ENCODE measurements at places on chromosomes 13 and 19. TPM values are rescaled to one million over a fixed set of nuclear protein-coding genes. Genes with fewer than 3 reads are reported as not detected.

DNA sequence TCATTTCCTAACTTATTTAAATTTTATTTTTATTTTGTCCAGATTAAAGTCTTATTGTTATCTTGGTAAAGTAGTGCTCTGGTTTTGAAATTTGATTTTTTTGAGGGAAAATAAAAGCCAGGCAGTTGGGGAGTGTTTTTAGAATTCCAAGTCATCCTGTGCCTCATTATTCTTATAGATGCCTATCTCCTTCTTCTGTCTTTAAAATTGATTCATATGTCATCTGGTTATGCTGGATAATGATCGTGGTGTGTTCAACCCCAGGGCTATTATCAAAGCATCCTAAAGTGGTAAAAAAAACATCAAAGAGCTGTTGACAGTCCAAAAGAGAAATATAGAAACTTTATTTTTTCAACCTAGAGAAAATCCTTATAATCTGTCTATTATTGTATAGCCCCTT lies 6.0 kb upstream of the FNDC3A start:
- no peak for DNase-seq
- H3K36me3 ChIP-seq: no peaks in the 10 kb centered on the region
- no peaks in the 10 kb centered on the region for H3K27me3 ChIP-seq

DNA sequence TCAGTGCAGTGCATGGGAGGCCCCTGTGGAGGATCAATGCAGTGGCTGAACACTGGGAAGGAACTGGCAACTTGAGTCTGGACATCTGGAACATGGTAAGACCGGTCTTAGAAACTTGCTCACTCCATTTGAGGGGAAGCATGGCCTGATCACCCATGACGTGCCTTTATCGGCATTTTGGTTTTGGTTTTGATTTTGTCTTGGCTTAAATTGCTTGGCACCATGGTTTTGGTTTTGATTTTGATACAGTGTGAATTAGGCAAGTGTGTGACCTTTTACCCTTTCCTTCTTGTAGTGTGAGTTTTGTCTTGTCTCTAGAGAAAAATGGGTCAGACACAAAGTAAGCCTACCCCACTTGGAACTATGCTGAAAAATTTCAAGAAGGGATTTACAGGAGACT lies 77.3 kb downstream of the ZNF486 start:
- no peak for DNase-seq
- no peak overlapping the region for H3K27ac ChIP-seq
- no peaks in the 10 kb centered on the region for H3K36me3 ChIP-seq
- H3K27me3 ChIP-seq: no peaks in the 10 kb centered on the region
- peak overlapping the region; percentile 59 for H3K4me3 ChIP-seq

GRCh38 chr19:41904118-41904870 lies 21.3 kb downstream of the ARHGEF1 start:
- peaks cover 2% of the 10 kb centered on the region for H3K4me1 ChIP-seq
- no peak overlapping the region for H3K4me3 ChIP-seq
- no peak for DNase-seq
- no peaks in the 10 kb centered on the region for H3K27me3 ChIP-seq
- peaks cover 45% of the 10 kb centered on the region for H3K36me3 ChIP-seq
- H3K27ac ChIP-seq: no peak overlapping the region

DNA sequence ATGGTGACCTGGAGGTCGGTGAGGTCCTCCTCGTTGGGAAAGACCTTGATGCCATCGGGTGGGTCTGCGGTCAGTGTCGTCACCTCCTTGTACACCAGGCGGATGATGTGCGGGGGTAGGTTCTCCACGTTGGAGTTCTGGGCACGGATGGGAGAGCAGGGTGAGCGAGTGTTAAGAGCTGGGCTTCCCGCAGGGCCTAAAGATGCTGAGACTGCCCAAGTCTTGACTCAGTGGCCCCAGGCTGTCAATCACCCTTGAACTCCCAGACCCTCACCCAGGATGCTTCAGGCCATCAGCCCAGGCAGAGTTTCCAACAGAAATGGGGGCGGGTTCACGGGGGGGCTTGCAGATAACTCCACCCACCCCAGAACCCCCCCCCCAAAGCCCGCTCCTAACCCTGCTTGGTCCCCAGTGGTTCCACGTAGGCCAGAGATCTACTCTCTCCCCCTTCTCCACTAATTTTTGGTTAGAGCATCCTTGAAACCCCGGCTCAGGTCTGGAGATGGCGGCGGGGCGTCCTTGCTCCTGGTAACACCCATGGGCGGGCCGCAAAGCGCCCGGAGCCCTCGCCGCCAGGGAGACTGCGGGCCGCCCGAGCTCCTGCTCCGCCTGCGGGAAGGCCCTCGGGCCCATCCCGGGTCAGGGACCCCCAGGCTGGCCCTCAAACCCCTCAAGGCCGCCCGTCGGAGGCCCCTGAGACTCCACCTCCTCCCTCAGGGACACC lies 600 bp downstream of the UBE2S start:
- H3K4me1 ChIP-seq: peaks cover 2% of the 10 kb centered on the region
- peaks cover 45% of the 10 kb centered on the region for H3K36me3 ChIP-seq
- H3K27ac ChIP-seq: peak overlapping the region; percentile 98
- peak; percentile 45 for DNase-seq
- H3K27me3 ChIP-seq: no peaks in the 10 kb centered on the region
- peak overlapping the region; percentile 92 for H3K4me3 ChIP-seq

- H3K4me3 ChIP-seq: no peak overlapping the region
- H3K4me1 ChIP-seq: no peaks in the 10 kb centered on the region
- no peaks in the 10 kb centered on the region for H3K27me3 ChIP-seq
- peaks cover 4% of the 10 kb centered on the region for H3K36me3 ChIP-seq
- H3K27ac ChIP-seq: no peak overlapping the region
These were observed 35.1 kb downstream of the ELF1 start for GRCh38 chr13:40983725-40984667.

Gene RASIP1
- total RNA-seq: 5.2 TPM

- H3K27me3 ChIP-seq: no peaks in the 10 kb centered on the region
- no peak for DNase-seq
- no peak overlapping the region for H3K27ac ChIP-seq
- H3K36me3 ChIP-seq: peaks cover 8% of the 10 kb centered on the region
These were observed 889 bp downstream of the GTF2F2 start for GRCh38 chr13:45120967-45121831.

GRCh38 chr19:51427201-51427600 lies 9.8 kb upstream of the SIGLEC10 start:
- no peaks in the 10 kb centered on the region for H3K4me1 ChIP-seq
- no peak overlapping the region for H3K4me3 ChIP-seq
- H3K36me3 ChIP-seq: no peaks in the 10 kb centered on the region
- no peak overlapping the region for H3K27ac ChIP-seq
- no peaks in the 10 kb centered on the region for H3K27me3 ChIP-seq
- no peak for DNase-seq

DNA sequence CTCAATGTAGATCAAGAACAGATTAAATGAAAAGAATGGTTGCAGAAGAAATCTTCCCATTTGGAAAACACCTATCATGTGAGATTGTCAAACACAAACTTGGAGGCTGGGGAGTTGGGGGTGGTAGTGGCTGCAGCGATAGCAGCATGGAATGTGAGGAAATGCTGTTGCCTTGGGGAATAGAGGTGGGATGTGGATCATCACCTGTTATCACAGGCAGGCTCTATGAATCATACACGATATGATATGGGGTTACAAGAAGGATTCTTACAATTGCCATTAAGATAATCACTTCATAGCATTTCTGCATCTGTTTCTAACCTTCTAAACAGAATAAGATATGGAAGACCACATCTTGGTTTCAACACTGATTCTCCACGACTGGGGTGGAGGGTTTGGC lies 88.7 kb downstream of the RNASEH2B start:
- no peaks in the 10 kb centered on the region for H3K36me3 ChIP-seq
- H3K27ac ChIP-seq: no peak overlapping the region
- H3K4me3 ChIP-seq: no peak overlapping the region
- no peaks in the 10 kb centered on the region for H3K27me3 ChIP-seq
- H3K4me1 ChIP-seq: no peaks in the 10 kb centered on the region
